Gastroesophageal sphincter (tissue), 4 donors: ENCODE measurements at places on chromosomes 1 and 21. TPM values are rescaled to one million over a fixed set of nuclear protein-coding genes. Genes with fewer than 3 reads are reported as not detected.
A peak's percentile ranks its signal among the peaks of the same experiment; 100 is the strongest.

GRCh38 chr1:218828125-218828650 is 345.5 kb upstream of the LYPLAL1 start:
- no peak for ATAC-seq

- no peak for ATAC-seq
Measured at GRCh38 chr1:185315445-185316071, 1.5 kb downstream of the IVNS1ABP start.

DNA sequence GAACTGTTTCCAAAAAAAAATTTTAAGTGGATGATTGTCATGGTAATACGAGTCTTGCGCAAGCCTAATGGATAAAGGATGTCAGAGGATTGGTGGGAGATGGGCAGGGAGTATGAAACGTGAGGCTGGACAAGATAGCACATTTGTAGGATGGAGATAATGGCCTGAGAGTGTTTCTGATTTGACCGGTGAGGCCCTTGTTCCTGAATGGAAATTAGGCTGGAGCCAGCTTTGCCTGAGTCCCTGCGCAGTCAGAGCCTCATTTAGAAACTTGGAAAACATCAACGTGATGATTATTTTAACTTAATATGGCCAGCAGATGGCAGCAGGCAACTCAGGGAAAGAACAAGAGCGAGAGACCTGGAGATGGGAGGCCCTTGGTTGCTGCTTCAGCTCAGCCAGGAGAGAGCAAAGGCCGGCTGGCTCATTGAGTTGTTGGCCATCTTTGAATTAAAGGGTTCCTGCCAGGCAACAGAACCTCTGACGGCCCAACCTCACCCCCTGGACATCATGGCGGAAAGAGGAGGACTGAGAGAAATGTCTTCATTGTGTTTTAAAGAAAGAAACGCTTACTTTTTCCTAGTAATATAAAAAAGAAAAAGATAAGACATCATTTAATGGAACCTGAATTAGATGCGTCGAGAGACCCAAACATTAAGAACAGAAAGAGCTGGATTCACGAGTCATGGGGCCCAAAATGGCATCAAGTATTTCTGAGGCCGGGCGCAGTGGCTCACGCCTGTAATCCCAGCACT is 80.3 kb downstream of the SELENOF start:
- ATAC-seq: peak; percentile 88

- ATAC-seq: no peak
Measured at GRCh38 chr1:71834601-71835441, 447.5 kb downstream of the NEGR1 start.

- ATAC-seq: peak; percentile 87
Measured at GRCh38 chr1:61184040-61184713, 101.8 kb downstream of the NFIA start.

Gene PEX11B
- 29.1 TPM for total RNA-seq

GRCh38 chr1:54239035-54239383 is 39.0 kb downstream of the MRPL37 start:
- no peak for ATAC-seq

Gene AGRN
- 18.0 TPM for total RNA-seq

- no peak for ATAC-seq
Measured at GRCh38 chr1:204258213-204259115, 44.7 kb upstream of the GOLT1A start.

DNA sequence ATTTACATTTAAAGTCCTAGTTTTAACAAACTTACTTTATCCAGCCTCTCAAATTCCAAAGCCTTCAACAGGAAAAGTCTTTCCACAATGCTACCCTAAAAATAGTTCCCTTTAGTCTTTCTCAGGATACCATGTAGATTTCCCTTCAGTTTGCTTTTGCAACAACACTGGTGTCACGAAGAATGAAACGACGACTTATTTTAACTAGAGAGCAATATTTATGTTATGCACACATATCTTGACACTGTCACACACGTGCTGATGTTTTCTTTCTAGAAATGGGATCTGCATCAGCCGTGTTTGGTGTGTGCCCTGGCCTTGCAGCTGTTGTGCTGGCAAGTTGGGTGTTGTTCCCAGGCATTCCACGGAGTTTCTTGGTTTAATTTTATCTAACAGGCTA is 75.5 kb downstream of the SIPA1L2 start:
- no peak for ATAC-seq

Gene AKR7A3
- total RNA-seq: 1.6 TPM

DNA sequence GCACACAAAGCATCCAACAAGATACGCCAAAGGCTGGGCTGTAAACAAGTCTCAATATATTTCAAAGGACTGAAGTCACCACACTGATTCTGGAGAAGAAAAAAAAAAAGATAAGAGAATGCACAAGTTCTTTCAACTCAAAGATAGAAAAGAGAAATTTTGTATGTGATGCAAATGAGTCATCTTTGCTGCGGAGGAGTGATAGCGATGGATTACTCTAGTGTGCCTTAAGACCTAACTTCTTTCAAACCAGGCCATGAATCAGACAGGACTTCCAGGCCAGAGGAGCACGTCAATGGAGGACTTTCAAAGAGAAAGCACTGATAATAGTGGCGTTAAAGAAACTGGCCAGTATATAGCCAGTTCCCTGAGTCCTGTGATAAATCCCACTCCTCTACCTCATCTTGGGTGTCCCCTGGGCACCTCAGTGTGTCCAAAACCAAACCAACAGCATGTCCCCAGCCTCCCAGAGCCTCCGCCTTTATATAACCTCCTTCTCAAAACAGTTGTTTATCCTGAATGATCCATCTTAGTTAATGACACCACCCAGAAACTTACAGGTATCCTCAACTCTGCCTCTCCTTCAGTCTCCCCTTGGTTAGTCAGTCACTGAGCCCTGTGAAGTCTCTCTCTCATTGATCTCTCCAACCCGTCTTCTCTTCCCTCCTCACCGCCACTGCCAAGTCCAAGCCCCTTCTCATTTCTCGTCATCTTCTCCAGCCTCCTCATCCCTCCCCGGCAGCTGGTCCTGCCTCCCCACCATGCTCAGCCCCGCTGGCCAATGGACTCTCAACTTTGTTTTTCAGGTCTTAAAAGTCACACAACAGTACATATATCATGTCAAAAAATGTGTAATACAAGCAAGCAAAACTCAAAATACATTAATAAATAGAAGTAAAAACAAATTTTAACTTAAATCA is 47.2 kb upstream of the IFFO2 start:
- no peak for ATAC-seq

DNA sequence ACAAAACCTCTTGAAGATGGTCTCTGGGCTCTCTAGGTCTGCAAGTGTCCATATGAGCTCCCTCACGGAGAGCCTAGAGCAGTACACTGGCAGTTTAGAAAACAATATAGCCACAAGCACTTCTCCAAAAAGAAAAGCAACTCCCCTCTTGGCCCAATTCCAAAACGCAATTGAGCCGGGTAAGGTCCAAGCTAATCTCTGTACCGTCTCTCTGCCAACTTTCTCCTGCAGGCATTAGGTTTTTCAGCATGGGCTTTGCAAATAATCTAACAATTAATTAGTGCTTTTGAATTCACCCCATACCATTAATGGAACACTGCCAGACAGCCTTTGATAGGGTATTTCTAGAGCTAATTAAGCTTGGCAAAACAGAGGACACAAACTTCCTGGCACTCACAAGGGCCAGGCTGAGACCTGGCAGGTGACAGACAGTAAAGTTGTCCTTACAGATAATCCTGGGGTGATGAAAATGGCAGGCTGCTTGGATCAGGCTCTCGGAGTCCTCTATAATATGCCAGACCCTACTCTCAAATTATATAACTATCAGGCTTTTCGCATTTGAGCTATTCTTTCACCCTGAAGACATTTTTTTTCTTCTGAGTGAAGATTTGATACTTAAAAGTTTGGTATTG is 39.8 kb downstream of the TGFBR3 start:
- no peak for ATAC-seq

DNA sequence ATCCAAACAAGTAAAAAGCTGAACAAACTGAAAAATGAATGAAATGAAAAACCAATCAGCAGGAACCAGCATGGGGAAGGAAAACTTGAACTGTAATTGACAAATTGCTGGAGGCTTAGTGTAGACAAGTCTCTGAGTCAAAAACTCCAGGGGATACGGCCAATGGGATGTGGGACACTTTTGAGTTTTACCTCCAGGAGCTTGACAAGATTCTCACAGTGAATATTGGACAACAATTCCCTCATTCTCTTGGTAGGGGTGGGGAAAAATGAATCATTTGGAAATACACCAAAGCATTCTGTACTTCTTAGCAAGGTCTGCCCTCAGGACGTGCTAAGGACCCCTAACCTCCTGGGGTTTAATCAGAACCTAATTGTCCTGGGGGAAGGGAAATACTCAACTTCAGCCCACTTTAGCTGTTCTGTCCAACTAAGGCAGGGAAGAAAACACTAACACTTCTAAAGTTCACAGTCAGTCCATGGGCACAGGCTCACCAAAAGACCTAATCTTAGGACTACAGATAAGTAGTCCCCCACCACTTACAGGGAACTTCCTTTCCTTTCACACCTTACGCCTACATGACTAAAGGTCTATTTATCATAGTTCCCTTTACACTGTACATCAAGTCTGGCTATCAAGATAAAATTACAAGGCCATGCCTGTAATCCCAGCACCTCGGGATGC is 60.7 kb upstream of the CDC42BPA start:
- no peak for ATAC-seq

DNA sequence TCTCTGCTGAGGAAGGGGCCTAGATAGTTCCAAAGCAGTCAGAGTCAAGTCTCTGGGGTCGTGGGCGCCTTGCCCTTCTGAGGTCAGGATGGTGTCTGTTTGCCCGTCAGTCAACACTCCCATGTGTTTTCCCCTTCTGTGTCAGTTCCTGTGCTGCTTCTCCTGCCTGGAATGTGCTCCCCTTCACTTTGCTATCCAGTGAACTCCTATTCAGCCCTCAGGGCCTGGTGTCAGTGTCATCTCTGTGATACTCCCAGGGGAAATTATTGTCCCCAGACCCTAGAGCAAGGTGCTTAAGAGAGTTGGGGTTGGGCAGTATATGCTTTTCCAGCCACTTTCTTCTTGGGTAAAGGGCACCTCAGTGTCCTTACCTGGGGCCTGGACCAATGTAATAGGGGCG is 45.8 kb upstream of the SYNC start:
- ATAC-seq: no peak

Gene CAMK1G
- total RNA-seq: 0.47 TPM

Gene VANGL2
- total RNA-seq: 0.62 TPM

Gene LCE6A
- total RNA-seq: not detected
